ENCODE measurements at places on chromosomes 12 and 14. TPM values are rescaled to one million over a fixed set of nuclear protein-coding genes. Genes with fewer than 3 reads are reported as not detected.

OS9 gene
- total RNA-seq = 353 TPM

SERPINA9 gene
- not detected for total RNA-seq

MGST1 gene
- total RNA-seq = 73.7 TPM

ATP6V1D gene
- total RNA-seq = 107 TPM

All from smooth muscle cell of the pulmonary artery (primary cell).